ENCODE measurements at places on chromosomes 12 and 14.
A peak's percentile ranks its signal among the peaks of the same experiment; 100 is the strongest.

DNA sequence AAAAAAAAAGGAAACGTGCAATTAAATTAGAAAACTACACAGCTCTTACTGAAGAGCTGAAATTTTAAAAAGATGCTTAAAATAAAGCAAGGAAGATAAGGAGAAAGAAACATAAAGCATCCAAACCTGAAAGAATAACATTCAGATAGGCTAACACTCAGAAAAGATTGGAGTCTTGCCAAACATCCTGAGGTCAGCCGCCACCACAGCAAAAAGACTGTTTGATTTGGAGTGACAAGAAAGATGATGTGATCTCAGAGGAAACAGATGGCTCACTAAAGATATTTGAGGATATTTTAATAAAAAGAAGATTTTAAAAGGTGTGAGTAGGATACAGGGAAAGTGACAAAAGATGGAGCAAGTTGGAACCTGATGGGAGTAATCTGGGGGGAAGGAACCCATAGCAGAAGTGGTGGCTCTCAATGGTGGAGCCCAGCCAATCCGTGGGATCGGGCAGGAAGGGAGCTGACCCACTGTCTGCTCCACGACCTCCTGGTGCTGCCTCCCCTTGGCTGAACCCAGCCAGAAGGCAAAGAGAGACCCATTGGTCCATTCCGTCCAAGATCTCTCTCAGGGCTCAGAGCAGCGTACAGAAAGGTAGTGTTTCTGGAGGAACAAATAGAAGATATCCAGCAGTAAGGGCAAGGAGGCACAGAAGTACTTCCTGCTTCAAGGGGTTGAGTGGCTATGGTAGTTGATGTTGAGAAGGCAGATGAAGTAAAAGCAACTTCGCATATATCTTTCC lies 469.6 kb downstream of the RGS6 start:
- DNase-seq = no peak
- no peak overlapping the region for H3K27ac ChIP-seq
- H3K4me3 ChIP-seq = no peak overlapping the region
- H3K4me1 ChIP-seq = peaks cover 3% of the 10 kb centered on the region
- no peaks in the 10 kb centered on the region for H3K27me3 ChIP-seq

DNA sequence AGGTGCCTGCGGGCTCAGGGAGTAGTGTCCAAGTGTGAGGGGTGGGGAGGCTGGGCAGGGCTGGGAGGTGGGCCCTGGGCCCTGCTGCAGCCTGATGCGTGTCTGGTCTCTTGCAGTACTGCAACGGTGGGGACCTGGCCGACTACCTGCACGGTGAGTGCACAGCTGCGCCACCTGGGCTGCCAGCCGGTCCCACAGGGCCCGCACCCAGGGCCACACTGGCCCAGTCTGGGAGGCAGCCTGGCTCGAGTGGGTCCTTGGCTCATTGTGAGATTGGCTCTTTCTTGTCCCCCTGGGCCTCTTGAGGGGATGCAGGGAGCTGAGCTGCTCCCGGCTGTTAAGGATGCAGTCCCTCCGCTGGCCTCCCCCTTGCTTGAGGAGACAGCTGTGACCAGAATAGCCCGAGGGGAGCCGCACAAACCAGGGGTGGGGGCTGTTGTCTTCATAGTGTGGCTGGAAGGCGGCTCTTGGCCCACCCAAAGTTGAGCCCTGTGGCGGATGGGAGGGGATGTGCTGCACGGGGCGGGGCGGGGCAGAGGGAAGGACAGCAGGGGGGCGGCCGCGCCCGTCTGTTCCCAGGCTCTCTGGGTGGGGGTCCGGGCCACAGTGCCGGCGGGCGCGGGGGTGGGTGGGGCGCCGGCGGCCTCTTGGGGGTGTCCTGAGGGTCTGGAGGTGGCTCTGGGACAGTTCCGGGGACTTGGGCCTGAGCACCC lies 13.1 kb downstream of the ULK1 start:
- DNase-seq = no peak
- H3K4me1 ChIP-seq = no peaks in the 10 kb centered on the region
- no peak overlapping the region for H3K27ac ChIP-seq
- H3K27me3 ChIP-seq = no peaks in the 10 kb centered on the region
- no peak overlapping the region for H3K4me3 ChIP-seq

DNA sequence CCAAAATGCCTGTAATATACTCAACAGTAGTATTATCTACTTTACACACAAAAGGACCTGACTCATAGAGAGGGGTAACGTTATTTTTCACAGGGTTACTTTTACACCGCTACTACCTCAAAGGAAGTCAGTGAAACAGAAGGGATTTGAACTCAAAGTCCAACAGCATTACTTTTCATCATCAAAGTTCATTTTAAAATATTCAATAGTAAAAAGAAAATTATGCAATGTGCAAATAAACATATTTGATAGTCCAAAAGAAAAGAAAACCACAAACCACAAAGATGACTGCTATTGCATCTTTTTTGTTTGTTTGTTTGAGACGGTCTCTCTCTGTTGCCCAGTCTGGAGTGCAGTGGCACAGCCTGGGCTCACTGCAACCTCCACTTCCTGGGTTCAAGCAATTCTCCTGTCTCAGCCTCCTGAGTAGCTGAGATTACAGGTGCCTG lies 15.5 kb downstream of the KIF21A start:
- H3K36me3 ChIP-seq = no peaks in the 10 kb centered on the region
- no peaks in the 10 kb centered on the region for H3K27me3 ChIP-seq
- DNase-seq = no peak
- H3K4me3 ChIP-seq = no peak overlapping the region
- no peaks in the 10 kb centered on the region for H3K4me1 ChIP-seq

- no peaks in the 10 kb centered on the region for H3K27me3 ChIP-seq
- H3K36me3 ChIP-seq = no peaks in the 10 kb centered on the region
- no peak overlapping the region for H3K27ac ChIP-seq
- H3K4me3 ChIP-seq = no peak overlapping the region
- peaks cover 38% of the 10 kb centered on the region for H3K4me1 ChIP-seq
These were observed 38.0 kb upstream of the PPFIA2 start for GRCh38 chr12:81797100-81797499.

GRCh38 chr12:4643747-4644146 lies 5.1 kb downstream of the AKAP3 start:
- peaks cover 3% of the 10 kb centered on the region for H3K27me3 ChIP-seq
- peaks cover 13% of the 10 kb centered on the region for H3K4me1 ChIP-seq
- DNase-seq = no peak

GRCh38 chr14:50061664-50062437 lies 54.5 kb downstream of the VCPKMT start:
- no peak overlapping the region for H3K4me3 ChIP-seq
- H3K27ac ChIP-seq = peak overlapping the region; percentile 20
- no peaks in the 10 kb centered on the region for H3K36me3 ChIP-seq
- DNase-seq = no peak

GRCh38 chr12:2640709-2641108 lies 154.1 kb upstream of the FKBP4 start:
- peak overlapping the region; percentile 40 for H3K27ac ChIP-seq
- H3K36me3 ChIP-seq = no peaks in the 10 kb centered on the region
- H3K27me3 ChIP-seq = no peaks in the 10 kb centered on the region
- H3K4me1 ChIP-seq = peaks cover 36% of the 10 kb centered on the region

GRCh38 chr14:78530078-78530477 lies 359.9 kb downstream of the NRXN3 start:
- peak; percentile 69 for DNase-seq
- H3K36me3 ChIP-seq = no peaks in the 10 kb centered on the region
- H3K4me1 ChIP-seq = no peaks in the 10 kb centered on the region
- no peak overlapping the region for H3K27ac ChIP-seq

- peak overlapping the region; percentile 97 for H3K4me3 ChIP-seq
- peaks cover 27% of the 10 kb centered on the region for H3K36me3 ChIP-seq
- DNase-seq = peak; percentile 93
- peaks cover 33% of the 10 kb centered on the region for H3K27me3 ChIP-seq
These were observed 1.7 kb upstream of the DUSP6 start for GRCh38 chr12:89353823-89354611.

DNA sequence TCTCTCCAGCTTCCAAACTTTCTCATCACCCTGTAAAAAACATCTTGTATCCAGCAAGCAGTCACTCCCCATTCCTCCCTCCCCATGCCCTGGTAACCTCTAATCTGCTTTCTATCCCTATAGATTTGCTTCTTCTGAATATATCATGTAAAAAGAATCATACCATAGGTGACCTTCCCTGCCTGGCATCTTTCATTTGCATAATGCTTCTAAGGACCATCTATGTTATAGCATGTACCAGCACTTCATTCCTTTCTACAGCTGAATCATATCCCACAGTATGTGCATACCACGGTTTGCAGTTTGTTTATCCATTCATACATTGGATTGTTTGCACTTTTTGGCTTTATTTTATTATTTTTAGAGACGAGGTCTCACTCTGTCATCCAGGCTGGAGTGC lies 22.9 kb upstream of the VPS37B start:
- H3K27me3 ChIP-seq = peaks cover 2% of the 10 kb centered on the region
- no peak for DNase-seq
- no peak overlapping the region for H3K27ac ChIP-seq
- no peak overlapping the region for H3K4me3 ChIP-seq

DNA sequence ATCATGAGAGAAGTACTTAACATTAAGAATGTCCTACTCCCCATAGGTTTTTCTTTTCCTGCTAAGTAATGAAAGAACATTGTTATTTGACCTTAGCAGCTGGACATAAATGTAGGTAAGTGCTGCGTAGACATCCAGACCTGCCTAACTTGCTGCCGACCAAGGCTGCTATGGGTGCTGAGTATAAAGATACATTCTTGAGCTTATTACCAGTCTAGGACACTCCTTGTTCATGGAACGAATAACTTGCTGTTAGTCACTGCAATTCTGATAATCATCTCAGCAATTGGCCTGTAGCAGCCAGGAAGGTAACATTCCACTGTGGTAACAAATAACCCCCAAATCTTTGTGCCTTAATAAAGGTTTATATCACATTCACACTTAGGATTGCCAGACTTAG lies 478.1 kb downstream of the VRK1 start:
- H3K4me3 ChIP-seq = no peak overlapping the region
- H3K27ac ChIP-seq = no peak overlapping the region
- H3K36me3 ChIP-seq = no peaks in the 10 kb centered on the region
- no peaks in the 10 kb centered on the region for H3K27me3 ChIP-seq
- no peak for DNase-seq

DNA sequence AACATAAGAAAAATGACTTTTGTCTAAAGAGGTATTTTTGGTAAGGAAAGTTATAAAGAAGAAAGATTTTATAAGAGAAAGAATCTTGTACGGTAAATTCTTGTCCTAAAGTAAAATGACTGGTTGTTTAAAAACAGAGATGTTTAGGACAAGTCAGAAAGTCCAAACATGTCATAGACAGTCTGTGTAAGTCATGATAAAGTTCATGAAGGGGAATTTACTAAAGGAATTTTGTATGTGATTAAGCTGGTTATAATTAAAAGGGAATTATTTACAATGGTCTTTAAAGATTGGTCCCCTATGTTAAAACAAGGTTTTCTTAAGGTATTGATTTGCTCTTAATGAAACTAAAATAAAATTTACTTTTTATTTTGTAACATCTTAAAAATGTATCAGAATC lies 269.4 kb upstream of the CCDC196 start:
- no peak overlapping the region for H3K4me3 ChIP-seq
- peaks cover 16% of the 10 kb centered on the region for H3K4me1 ChIP-seq
- peaks cover 7% of the 10 kb centered on the region for H3K27me3 ChIP-seq
- peaks cover 67% of the 10 kb centered on the region for H3K36me3 ChIP-seq
- no peak overlapping the region for H3K27ac ChIP-seq
- DNase-seq = no peak

- no peak for DNase-seq
- peaks cover 7% of the 10 kb centered on the region for H3K4me1 ChIP-seq
- no peaks in the 10 kb centered on the region for H3K27me3 ChIP-seq
- H3K4me3 ChIP-seq = no peak overlapping the region
- H3K27ac ChIP-seq = no peak overlapping the region
- H3K36me3 ChIP-seq = no peaks in the 10 kb centered on the region
These were observed 55.4 kb downstream of the AKAP6 start for GRCh38 chr14:32384464-32384863.

DNA sequence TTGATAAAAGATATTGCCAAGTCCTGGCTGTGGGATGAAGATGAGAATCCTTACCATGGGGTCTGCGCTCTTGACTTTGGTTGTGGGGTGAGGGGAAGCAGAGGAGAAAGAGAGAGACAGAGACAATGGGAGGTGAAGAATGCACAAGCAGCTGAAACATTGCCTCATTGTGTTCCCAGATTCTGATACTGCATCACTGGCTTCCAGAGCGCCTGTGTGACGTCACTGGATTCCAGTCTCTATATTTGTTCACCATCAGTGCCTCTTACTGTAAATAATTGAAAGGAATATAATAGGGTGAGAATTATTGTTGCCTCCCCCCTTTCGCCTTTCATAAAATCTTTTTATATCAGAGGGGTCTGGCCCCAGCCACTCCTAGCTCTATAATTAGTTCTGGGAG lies 188.9 kb upstream of the NTF3 start:
- no peak overlapping the region for H3K27ac ChIP-seq
- no peak overlapping the region for H3K4me3 ChIP-seq
- 0 out of 2 replicates have a peak, but pooled peaks cover 3% of the 10 kb centered on the region for H3K27me3 ChIP-seq
- H3K4me1 ChIP-seq = peaks cover 52% of the 10 kb centered on the region
- peaks cover 3% of the 10 kb centered on the region for H3K36me3 ChIP-seq

GRCh38 chr12:129530517-129530916 lies 373.3 kb downstream of the TMEM132D start:
- peaks cover 8% of the 10 kb centered on the region for H3K27me3 ChIP-seq
- no peak overlapping the region for H3K27ac ChIP-seq
- H3K4me3 ChIP-seq = no peak overlapping the region
- DNase-seq = no peak

GRCh38 chr12:42084522-42084921 lies 60.2 kb downstream of the GXYLT1 start:
- H3K4me1 ChIP-seq = peaks cover 11% of the 10 kb centered on the region
- DNase-seq = no peak
- no peaks in the 10 kb centered on the region for H3K27me3 ChIP-seq
- no peak overlapping the region for H3K27ac ChIP-seq
- H3K36me3 ChIP-seq = no peaks in the 10 kb centered on the region
- H3K4me3 ChIP-seq = no peak overlapping the region

DNA sequence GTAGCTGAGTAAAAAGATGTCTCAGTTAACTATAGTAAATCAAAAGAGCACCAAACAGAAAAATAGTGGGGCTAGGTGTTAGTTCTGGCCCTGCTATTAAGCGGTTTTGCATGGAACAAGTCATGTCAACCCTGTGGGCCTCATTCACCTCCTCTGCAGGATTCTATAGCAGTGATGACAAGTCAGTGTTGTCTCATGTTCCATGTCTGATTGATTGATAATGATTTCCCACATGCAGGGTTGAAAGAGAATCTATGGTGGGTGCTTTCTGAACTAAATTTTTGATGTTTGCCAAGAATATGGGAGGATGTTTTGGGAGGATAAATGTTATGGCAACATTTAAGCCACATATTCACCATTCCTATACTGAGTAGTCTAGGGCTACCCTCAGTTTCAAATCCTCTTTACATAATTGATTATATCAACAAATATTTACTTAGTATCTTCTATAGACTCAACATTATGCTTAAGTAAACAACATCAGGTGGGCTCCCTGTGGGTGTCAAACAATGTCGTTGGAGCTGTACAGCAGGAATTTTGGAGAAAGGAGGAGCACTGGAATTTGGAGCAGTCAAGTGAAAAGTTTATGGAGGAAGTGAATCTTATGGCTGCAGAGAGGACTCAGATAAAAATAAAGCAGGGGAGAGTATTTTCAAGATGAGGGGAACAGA lies 48.6 kb downstream of the IRAK3 start:
- peaks cover 6% of the 10 kb centered on the region for H3K27me3 ChIP-seq
- no peak for DNase-seq
- H3K27ac ChIP-seq = no peak overlapping the region
- H3K4me3 ChIP-seq = no peak overlapping the region
- H3K36me3 ChIP-seq = no peaks in the 10 kb centered on the region

Data from WTC11 (cell line).